Vagina (tissue), 2 donors: ENCODE measurements at places on chromosomes 2 and 18.

GRCh38 chr2:218367415-218368149 is 10.9 kb downstream of the CATIP start:
- DNase-seq, result no peak

DNA sequence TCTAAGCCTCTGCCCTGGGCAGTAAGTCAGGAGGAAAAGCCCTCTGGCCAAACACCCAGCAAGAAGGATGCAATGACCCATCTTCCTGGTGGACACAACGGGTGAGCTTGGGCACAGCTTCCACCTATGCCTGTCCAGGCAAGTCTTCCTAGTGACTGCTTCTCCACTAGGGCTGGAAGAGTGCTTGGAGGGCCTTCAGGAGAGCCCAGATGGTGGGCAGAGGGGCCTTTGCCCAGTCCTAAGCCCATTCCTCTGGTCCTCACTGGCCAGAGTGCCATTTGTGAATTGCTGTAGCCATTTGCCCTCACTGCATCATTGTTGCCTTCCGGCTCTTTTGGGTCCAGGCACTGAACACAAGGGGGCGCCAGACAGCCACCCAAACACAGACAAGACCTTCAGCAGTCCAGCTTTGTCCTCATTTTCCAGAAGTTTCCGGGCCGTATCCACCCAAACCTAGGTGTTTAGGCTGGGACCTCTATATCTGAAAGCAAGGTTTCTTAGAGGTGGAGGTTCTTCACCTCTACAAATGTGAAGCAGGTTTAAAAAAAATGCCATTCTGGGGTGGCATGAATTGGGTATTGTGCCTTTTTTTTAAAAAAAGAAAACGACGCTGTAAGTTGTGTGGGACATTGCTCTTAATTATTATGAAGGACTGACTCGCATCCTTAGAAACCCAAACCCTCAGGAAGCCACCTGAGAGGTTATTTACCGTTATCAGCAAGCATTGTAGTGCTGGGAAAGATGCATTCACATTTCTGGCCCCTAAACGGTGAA is 29.5 kb downstream of the PAX8 start:
- DNase-seq, result no peak

DNA sequence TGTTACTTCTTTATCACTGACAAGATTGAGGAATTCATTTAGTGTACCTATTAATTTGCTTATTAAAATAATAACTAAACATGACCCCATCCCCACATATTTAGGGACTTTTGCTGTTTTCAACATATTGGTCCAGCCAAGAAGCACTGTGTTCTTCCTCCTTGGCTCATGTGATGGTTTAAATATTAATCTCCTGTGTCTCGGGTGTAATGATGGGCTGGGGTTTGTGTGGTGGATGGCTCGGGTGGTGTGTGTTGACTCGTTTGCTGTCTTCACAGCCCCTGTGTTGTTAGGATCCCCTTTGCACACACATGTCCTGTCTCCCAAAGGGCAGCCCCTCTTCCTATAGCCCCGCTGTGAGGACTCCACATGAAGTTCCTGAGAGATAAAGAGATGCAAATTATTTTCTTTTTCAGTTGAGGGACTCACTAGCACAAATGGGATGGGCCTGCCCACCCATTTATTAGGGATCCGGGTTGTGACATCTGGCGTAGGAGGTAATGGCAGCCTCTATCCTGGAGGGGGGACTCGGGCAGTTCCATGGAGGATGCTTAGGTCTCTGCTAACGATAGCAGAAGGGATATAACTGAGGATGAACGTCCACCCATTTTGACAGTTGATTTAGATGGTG is 53.4 kb downstream of the FHOD3 start:
- no peak for DNase-seq

- no peak for DNase-seq
Observed at GRCh38 chr2:241137276-241138190, 11.7 kb downstream of the PASK start.

DNA sequence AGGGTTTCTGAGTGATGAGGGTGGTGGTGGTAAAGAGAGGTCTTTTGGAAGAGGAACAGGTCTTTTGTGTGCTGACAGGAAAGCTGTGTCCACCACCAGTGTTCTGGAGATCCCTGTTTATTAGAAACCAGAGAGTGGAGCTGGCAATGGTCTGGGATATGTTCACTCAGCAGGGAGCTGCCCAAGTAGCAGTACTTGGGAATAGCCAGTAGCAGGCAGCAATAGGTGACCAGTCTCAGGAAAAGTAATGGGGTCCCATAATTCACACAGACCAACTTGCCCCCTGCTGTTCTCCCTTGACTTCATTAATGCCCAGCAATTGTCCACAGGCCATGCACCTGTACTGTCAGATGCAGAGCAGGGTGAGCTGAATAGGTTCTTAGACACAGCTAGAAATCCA is 1.8 kb downstream of the TSPYL6 start:
- DNase-seq, result no peak

DNA sequence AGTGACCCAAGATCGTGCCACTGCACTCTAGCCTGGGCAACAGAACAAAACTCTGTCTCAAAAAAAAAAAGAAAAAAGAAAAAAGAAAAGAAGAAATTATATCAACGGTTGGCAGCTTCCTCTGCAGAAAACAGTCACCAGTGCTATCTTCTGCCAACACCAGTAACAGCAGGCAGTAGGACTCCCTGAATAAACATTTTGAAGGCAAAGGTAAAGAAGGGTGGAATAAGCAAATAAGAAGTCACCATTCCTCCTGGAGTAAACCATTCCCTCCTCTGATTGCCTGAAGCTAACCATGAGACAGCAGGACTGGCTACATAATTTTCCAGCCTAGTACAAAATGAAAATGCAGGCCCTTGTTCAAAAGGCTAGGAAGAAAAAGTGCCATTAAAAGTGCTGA is 9.0 kb upstream of the RNF103 start:
- DNase-seq, result no peak

- DNase-seq, result no peak
Observed at GRCh38 chr2:1605102-1606045, 138.9 kb downstream of the PXDN start.

DNA sequence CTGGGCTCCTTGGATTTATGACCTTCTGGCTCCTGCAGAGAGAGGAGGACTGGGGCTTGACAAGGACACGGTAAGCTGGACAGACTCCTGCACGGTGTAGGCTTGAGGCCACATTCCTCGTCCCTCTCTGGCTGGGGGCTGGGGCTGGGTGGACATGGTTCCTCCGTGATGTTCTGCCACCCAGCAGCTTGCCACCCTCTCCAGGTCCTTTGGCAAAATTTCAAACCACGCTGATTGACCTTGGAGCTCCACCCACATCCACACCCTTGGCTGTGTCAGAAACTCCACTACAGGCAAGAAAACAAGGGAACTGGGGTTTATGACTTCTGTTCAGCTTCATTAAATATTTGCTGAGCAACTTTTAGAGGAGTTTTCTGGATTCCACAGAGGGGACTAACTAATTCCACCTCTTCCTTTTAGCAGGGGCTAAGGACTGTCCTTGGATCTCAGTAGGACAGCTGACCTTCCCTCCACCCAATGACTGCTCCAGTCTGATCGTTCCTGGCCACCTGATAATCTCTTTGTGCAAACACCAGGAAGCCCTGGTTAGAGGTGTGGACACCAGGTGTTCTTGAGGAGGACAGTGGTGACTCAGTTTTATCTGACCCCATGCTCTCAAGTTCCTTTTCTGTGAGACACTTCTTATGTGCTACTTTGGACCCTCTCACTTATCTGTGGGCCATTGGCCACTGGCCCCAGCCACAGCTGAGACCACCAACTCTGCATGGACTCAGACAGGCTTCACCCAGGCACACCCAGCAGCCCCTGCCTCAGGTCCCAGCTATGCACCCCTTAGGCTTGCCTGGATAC is 29.3 kb downstream of the GPR55 start:
- peak; percentile 44 for DNase-seq
